WTC11 (cell line): ENCODE measurements at places on chromosomes 4 and X.

DNA sequence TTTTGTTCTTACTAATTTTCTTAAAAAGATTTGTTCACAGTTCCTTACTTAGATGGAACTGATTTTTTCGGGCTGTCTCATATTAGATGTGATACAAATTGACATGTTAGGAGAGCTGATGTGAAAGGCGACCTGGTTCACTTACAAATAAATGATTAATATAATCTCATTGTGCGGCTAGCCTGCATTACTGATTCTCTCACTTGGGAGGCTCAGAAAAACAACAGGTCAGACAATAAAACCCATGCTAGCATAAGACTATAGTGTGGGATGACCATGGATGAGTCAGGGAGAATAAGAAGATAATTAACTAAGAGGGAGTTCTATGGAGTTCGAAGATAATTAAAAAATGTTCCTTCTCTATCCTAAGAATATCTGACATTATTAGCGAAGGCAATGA, 40.8 kb downstream of the RTL9 start:
- no peak for DNase-seq
- H3K4me3 ChIP-seq, result no peak overlapping the region
- H3K27ac ChIP-seq, result no peak overlapping the region
- H3K4me1 ChIP-seq, result peaks cover 29% of the 10 kb centered on the region
- no peaks in the 10 kb centered on the region for H3K27me3 ChIP-seq
- no peaks in the 10 kb centered on the region for H3K36me3 ChIP-seq

DNA sequence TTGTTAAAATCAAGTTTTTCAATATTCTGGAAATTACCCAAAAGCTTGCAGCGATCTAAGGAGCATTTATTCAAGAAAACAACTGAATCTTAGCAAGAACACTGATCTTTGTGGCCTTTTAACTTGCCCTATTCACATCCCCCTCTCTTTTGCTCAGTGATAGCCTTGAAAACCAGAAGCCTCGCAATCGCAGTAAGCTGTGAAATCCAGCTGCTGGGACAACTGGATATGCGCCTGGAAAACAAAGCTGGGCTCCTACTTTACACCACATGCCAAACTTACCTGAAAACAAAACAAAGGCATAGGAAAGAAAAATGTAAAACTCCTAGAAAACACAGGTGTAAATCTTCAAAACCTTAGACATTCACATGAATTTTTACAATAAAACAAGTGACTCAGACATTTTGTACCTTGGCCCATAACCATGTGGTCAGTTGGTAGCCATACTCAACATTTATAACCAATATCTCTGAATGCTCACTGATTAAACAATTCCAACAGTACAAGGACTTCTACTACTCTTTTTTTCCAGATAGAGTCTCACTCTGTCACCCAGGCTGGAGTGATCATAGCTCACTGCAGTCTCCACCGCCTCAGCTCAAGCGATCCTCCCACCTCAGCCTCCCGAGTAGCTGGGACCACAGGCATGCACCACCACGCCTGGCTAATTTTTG, 15.6 kb downstream of the SLC25A53 start:
- peaks cover 4% of the 10 kb centered on the region; the same call in 1 of the 2 replicates for H3K27me3 ChIP-seq
- no peaks in the 10 kb centered on the region for H3K36me3 ChIP-seq
- no peak overlapping the region for H3K4me3 ChIP-seq
- no peaks in the 10 kb centered on the region for H3K4me1 ChIP-seq

GRCh38 chr4:7247946-7248345, 55.6 kb downstream of the SORCS2 start:
- H3K27me3 ChIP-seq, result no peaks in the 10 kb centered on the region
- no peak for DNase-seq
- no peaks in the 10 kb centered on the region for H3K36me3 ChIP-seq
- H3K4me3 ChIP-seq, result no peak overlapping the region

DNA sequence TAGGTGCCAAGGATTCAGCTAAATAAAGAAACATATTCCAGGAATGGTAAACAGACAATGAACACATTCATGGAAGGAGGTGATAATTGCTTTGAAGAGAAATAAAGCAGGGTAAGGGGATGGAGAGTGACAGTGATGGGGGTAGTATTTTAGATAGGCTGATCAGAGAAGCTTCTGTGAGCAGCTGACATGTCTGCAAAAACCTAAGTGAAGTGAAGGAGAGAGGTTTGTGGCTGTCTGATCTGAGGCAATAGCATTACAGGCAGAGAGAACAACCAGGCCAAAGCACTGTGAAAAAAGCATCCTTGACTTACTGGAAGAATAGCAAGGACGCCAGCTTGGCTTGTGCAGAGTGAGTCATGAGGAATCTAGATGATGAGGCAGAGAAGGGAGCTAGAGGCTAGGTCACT, 271.9 kb upstream of the GATB start:
- peaks cover 2% of the 10 kb centered on the region; the same call in 1 of the 2 replicates for H3K4me1 ChIP-seq
- no peak overlapping the region for H3K4me3 ChIP-seq
- no peaks in the 10 kb centered on the region for H3K36me3 ChIP-seq
- no peak for DNase-seq

- H3K27me3 ChIP-seq, result no peaks in the 10 kb centered on the region
- no peak for DNase-seq
- H3K4me1 ChIP-seq, result peaks cover 46% of the 10 kb centered on the region
- H3K36me3 ChIP-seq, result no peaks in the 10 kb centered on the region
- H3K4me3 ChIP-seq, result no peak overlapping the region
- H3K27ac ChIP-seq, result peak overlapping the region; percentile 89
These were observed 61.7 kb upstream of the CBR4 start for GRCh38 chr4:169071747-169072146.

DNA sequence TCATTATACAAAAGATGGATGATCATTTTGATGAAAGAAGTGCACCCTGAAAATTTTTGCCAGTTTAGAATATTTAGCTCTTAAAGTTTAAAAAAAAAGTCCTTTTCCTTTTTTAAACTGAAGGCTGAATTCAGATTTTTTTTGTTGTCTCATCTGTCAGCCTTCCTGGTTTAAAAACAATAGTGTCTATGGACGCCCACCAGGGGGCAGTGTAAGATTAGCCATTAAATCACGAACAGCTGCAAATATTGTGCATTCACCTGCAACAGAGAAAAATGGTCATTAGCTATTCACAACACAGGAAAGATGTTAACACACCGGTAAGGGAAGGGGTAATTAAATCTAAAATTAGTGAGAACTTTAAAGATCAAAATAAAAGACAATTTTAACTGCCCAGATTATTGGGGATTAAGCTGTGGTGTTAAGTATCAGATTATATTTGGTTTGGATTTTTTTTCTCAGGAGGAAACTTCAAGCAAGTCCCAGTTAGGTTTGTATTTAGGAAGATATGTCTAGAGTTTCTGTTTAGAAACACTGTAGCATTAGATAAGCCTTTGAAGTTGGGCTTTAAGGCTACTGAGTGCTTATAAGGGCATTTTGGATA, 4.4 kb upstream of the CXorf38 start:
- peaks cover 6% of the 10 kb centered on the region for H3K4me1 ChIP-seq
- peaks cover 23% of the 10 kb centered on the region for H3K36me3 ChIP-seq
- DNase-seq, result peak; percentile 33
- H3K4me3 ChIP-seq, result no peak overlapping the region
- no peaks in the 10 kb centered on the region; the same call in 1 of the 2 replicates for H3K27me3 ChIP-seq
- no peak overlapping the region for H3K27ac ChIP-seq

DNA sequence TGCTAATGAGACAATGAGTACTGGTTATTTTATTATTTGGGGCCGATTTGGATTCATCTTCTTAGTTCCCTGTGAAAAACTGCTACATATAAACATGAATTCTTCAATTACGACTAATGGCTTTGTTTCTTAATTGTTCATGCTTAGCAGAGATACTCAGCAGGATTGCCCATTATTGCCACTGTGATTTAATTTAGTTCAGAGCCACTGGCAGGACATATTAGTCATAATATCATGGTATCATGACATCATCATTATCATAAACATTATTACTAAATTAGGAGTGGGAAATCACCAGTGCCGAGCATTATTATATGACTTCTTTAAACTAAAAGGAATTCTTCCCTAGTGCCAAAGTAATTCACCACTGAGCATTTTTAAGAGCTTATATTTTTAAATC, 201.4 kb downstream of the SPOCK3 start:
- H3K36me3 ChIP-seq, result no peaks in the 10 kb centered on the region
- H3K27ac ChIP-seq, result no peak overlapping the region
- no peak overlapping the region for H3K4me3 ChIP-seq
- no peak for DNase-seq

DNA sequence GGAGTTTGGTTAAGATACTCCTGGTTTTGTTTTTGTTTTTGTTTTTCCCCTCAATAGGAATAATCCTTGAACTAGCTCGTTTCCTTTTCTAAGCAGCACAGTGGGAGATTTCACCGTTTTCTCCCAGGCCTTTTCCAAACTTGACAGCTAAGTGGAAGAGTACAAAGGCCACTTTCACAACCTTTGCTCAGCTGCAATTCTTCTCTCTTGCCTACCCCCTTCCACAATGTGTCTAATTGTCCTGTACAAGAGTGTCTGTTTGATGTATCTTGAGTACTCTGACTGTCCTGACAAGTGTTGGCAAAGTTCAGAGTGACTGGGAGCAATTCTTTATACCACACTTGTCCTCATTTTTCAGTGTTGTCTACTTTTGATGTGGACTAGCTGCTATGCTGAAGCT, 674.3 kb upstream of the AMOT start:
- no peaks in the 10 kb centered on the region for H3K36me3 ChIP-seq
- no peak for DNase-seq
- H3K27me3 ChIP-seq, result no peaks in the 10 kb centered on the region
- 0 out of 2 replicates have a peak overlapping the region, but pooled peaks have one; percentile 8 for H3K27ac ChIP-seq
- H3K4me1 ChIP-seq, result peaks cover 32% of the 10 kb centered on the region

DNA sequence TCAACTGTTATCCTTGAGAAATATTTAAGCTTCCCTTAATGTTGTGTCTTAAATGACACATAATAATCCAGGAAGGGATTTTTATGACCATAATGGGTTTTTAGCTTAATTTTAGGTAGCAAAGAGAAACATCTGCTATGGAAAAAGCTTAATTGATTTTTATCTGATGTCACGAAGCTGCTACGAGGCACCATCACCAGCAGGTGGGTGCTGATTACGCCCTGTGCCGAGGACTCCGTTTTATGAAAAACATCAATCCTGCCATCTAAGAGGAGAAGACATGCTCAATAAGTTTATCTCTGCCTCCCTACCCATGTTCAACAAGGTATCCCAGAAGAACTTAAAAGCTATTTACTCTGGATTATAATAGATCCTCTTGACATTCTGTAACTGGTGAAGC, 280.6 kb upstream of the ZFP42 start:
- no peak overlapping the region for H3K27ac ChIP-seq
- DNase-seq, result no peak
- H3K4me1 ChIP-seq, result no peaks in the 10 kb centered on the region
- H3K27me3 ChIP-seq, result no peaks in the 10 kb centered on the region
- H3K4me3 ChIP-seq, result no peak overlapping the region
- no peaks in the 10 kb centered on the region for H3K36me3 ChIP-seq

GRCh38 chr4:140556372-140557085, 12.2 kb downstream of the UCP1 start:
- peaks cover 44% of the 10 kb centered on the region for H3K4me1 ChIP-seq
- H3K4me3 ChIP-seq, result no peak overlapping the region
- DNase-seq, result no peak
- no peaks in the 10 kb centered on the region for H3K36me3 ChIP-seq
- peak overlapping the region; percentile 48; the same call in 1 of the 2 replicates for H3K27ac ChIP-seq
- H3K27me3 ChIP-seq, result no peaks in the 10 kb centered on the region; the same call in 1 of the 2 replicates

GRCh38 chr4:148192526-148192925, 249.7 kb downstream of the NR3C2 start:
- H3K27ac ChIP-seq, result no peak overlapping the region
- no peak overlapping the region for H3K4me3 ChIP-seq
- no peaks in the 10 kb centered on the region for H3K27me3 ChIP-seq
- H3K4me1 ChIP-seq, result 0 out of 2 replicates have a peak, but pooled peaks cover 4% of the 10 kb centered on the region

DNA sequence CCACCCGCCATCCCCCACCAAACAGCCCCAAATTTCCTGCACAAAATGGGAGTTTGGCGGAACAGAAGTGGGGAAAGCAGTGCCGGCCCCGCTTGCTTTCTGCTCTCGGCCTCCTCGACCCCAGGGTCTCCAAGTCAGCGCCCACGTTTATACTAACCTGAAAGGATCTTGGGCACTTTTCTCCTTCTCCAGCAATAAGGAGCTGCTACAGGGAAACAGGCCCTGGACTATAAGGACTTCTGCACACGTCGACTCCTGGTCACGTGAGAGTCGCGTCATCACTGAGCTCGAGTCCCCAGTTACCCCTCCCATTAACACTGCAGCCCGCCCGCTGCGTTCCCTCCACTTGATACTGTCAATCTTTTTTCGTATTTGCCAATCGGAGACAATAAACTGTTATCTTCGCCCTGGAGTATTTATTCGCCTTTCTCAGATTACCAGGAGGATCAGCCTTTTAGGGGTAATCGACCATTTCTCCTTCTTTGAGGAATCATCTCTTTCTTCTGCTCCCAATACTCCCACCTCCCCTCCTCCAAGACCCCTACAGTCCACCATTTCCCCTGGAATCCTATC, at the start of gene TCEAL8:
TSS of gene TCEAL8 (minus strand) at position 235 of the 573 bp plus-strand sequence. CDS start 1,176 bp downstream, outside the sequence.
- DNase-seq, result peak; percentile 74
- H3K27me3 ChIP-seq, result no peaks in the 10 kb centered on the region
- H3K4me3 ChIP-seq, result peak within 1 kb of the TSS; percentile 94
- H3K27ac ChIP-seq, result peak within 1 kb of the TSS; percentile 99
- H3K36me3 ChIP-seq, result peaks cover 7% of the 10 kb centered on the region

DNA sequence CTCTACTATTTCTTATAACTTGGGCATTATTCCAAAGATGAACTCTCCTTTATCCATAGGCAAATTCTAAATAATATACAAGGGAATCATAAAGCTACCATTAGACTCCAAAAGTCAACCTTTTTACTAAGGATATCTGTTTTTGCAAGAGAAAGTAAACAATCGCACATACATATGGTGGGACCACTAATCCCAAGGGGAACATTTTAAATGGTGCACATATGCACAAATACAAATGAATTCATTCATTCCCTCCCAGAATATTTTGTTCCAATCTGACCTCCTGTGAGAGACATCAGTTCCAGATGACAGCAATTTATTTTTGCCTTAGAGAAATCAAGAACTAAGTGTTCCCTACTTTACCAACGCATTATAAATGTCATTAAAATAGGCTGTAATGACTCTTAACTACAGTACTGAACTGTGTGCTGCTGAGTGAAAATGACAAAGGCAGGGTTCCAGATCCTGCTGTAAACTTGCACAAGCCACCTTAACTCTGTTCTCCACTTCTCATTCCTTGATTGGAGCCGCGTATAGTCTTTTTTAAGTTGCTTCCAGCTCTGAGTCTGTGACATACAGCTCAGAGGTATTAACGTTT, 2.0 kb downstream of the DHX15 start:
- H3K36me3 ChIP-seq, result peaks cover 38% of the 10 kb centered on the region
- H3K4me1 ChIP-seq, result peaks cover 60% of the 10 kb centered on the region
- DNase-seq, result no peak
- peak overlapping the region; percentile 93 for H3K4me3 ChIP-seq
- no peaks in the 10 kb centered on the region; the same call in 1 of the 2 replicates for H3K27me3 ChIP-seq
- peak overlapping the region; percentile 97 for H3K27ac ChIP-seq

DNA sequence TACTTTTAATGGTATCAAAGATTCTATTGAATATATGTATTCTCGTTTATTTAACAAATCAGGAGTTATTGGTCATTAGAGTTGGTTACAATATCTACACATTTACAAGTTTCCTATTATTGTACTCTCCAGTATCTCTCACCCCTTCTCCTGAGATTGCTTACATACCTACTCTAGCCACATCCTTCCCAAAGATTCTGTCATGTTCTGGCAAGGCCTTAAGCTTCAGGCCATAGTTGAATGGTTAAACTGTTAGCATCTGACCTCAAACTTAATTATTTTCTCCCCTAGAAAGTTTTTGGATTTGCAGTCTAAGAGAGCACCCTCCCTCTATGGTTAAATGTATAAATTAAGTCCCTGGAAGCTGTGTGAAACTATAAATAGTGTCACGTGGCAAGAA, 784.2 kb downstream of the GLUD2 start:
- no peaks in the 10 kb centered on the region for H3K4me1 ChIP-seq
- H3K27ac ChIP-seq, result no peak overlapping the region
- H3K36me3 ChIP-seq, result no peaks in the 10 kb centered on the region
- no peak overlapping the region for H3K4me3 ChIP-seq
